Stimulated activated CD8-positive, alpha-beta memory T cell treated with anti-CD3 and anti-CD28 coated beads, Interleukin-12 subunit alpha, Interleukin-12 subunit beta, amount 100 ng/mL, for 4 hours (primary cell): ENCODE measurements at places on chromosomes 3 and 15.

DNA sequence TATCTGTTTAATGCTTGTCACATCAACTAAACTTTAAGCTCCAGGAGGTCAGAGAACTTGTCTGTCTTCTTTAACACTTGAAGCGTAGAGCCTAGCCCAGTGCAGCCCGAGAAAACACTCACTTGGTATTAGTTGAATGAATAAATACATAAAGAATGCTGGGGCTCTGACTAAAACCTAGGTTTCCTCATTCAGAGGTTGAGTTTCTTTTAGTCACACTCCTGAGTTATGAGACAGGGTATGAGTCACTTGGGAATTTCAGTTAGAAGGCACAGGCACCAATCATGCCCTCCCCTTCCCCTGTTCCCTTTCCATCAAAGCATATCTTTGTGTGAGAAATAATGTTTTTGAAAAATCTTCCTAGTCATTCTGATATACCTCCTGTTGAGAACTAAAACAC is 589.8 kb upstream of the DPPA4 start:
- no peak for DNase-seq

- DNase-seq, result no peak
Observed at GRCh38 chr15:67176195-67176971, 78.1 kb downstream of the AAGAB start.

DNA sequence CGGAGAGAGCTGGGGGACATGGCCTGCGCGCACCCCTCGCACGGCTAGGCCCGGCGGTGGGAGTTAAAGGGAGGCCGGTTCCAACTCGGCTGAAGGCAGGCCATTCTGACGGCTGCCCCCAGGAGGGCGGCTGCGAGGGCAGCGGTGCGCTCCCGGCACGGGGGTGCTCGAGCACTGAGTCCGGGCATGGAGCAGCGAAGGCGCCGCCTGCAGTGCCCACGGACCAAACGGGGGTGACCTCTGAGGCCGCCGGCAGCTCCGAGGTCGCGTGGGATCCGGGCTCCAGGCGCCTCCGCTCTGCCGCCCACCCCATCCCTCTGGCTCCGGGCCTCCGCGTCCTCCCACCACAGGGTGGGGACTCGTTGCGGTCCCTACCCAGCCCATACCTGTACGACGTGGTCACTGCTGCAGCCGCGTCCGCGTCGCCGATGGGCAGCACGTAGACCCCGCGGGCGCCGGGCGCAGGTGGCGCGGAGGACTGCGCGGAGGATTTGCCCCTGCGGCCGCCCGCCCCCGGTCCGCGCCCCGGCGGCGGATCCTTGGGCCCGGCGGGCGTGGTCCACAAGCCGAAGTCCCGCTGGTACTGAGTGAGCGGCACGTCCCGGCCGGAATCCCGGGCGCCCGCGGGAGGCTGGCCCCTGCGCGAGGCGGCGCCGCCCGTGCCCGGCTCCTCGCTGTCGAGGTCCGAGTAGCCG is 469 bp downstream of the MAP6D1 start:
- no peak for DNase-seq

DNA sequence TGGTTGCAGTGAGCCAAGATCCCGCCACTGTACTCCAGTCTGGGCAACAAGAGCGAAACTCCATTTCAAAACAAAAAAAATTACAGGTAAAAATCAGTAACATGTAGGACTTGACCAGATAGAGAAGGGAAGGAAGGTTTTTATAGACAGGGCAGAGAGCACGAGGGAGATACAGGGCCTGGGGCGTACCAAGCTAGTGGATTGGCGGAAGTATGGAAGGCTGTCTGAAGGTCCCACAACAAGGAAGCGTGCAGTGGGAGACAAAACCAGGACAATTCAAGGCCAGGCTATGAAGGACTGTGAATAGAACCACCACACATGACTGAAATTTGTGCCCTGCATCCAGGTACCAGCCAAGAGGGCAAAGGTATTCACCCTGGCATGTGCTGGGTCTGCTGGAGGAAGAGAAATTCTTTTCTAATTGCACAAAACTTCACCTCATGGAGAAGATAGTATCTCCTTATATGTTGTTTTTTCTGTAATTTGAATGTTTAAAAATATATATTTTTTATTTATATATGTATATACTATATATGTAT is 33.0 kb upstream of the BCL2A1 start:
- no peak for DNase-seq

GRCh38 chr3:186176373-186176990 is 67.6 kb upstream of the ETV5 start:
- no peak for DNase-seq

DNA sequence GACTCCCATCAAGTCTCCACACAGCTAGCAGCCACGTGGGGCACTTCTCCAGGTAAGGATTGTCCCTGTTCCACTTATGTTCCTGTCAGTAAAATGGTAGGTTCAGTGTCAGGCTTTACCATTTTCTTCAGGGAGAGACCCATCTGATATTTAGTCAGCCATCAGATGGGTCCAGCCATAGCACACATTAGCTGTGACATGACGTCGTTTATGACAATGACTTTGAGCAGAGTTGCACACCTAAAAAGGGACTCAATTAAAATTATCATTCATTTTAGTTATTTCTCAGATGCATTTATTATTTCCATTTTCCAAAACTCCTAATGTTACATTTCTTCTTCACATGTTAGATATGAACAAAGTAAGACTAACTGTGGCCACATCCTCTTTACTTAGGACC is 68.2 kb upstream of the SNRPN start:
- no peak for DNase-seq

GRCh38 chr3:173624086-173624485 is 226.5 kb downstream of the NLGN1 start:
- DNase-seq, result no peak

DNA sequence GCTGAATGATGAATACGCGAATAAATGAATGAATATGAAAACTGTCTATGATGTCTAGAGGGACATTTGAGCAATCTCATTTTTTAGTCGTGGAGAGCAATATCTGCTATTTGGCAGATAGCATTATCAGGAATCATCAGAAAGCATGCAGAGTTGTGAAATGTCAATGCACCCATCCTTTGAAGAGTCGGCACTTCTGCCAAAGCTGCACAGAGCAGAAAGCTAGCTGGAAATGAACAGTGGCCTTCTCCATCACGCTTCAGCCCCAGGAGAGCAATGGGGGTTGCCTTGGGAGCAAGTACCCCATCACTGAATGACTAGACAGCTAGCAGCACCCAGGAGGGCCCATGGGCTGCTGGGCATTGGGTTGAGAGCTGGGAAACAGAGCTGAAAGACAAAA is 69.1 kb upstream of the PROK2 start:
- DNase-seq, result no peak

GRCh38 chr3:128076483-128077201 is 24.4 kb downstream of the SEC61A1 start:
- no peak for DNase-seq

DNA sequence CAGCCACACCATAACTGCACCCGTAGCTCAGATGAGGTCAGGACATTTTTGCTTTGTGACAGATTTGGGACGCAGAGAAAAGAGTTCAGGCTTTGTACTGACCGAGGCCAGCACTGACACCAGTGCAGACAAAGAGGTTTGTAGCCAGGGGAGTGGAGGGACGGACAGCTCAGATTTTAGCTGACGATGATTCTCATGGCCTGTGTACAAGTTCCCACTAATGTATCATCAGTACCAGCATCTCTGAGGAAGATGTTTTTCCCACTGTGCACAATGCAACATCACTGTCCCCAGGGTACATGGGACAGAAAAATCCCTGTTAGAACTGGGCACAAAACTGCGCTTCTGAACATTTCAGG is 112.7 kb downstream of the SLCO3A1 start:
- no peak for DNase-seq

DNA sequence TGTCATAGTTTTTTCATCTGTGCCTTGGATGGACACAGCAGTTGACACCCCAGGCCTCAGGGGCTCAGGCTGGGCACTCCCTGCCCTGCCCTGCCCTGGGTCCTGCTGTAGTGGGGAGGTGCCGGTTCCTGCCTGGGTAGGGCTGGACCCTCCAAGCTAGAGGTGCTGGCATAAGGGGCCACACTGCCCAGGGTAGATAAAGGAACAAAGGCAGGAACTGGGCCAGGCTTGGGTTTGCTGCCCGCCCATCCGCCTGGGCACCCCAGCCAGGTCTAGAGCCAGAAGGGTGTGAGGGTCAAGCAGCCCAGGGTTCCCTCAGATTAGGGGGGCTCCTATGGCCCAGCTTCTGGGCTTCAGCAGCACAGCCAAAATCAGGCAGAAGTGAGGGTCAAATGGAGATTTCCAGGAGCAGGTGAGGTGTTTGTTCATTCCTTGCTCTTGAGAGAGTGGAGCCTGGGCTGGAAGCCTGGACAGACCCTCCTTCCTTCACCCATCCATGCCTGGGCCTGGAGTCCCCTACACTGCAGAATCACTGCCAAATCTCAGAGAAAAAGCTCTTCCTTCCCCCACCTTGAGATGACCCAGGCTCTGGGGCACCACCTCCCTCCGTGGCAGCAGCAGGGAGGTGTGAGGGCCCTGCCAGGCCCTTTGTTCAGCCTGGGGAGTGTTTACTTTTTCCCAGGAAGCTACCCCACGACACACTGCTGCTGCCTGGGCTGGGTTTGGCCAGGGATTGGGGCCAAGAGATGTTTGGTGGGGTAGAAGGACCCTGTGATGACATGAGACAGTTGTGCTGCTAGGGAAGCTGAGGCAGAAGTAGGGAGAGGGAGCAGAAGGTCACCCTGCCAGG is 7.1 kb downstream of the SEMA3F start:
- DNase-seq, result no peak

- no peak for DNase-seq
Observed at GRCh38 chr3:141881702-141882101, 5.3 kb downstream of the ATP1B3 start.
